ENCODE measurements at places on chromosomes 4 and X.
A peak's percentile ranks its signal among the peaks of the same experiment; 100 is the strongest.

GRCh38 chr4:57418133-57418532, 307.9 kb upstream of the IGFBP7 start:
- no peak for DNase-seq

DNA sequence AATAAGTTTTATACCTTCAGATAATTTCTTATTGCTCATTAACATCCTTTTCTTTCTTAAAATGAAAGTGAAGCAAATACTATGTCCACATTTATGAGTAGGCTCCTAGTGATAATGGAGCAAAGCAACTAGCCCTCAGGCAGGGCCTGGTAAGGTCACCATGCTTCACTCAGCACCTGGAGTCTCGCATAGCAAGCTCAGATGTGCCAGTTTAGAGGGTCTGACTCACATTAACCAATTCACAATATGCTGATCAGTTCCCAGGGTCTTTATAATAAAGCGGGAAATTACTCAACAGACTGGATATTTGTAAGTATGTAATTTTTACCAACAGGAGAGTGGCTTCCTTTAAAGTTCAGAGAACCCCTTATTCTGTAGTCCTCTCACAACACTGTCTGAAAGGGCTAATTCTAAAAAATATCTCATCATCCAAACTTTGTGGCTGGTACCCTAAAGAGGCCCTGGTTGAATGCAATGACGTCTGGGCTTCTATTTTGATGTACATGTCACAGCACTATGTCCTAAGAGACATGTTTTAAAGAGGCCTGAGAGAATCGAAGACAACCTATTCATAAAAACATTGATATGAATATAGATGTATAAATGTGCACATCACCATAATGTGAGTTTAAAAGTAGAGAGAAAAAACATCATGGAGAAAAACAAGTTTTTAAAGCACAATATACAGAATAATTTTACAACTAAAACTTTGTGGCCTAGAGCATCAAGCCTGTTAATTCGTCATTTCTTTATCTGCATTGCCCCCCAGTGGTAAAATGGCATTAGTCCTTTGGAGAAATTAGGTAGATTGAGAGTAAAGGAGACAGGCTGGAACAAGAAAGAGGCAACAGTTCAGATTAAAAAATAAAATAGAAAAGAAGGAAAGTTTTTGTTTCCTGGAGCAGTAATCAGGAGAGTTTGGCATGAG, 44.3 kb downstream of the IL21 start:
- no peak for DNase-seq

GRCh38 chr4:38925492-38926413, 58.1 kb downstream of the FAM114A1 start:
- DNase-seq, result no peak

DNA sequence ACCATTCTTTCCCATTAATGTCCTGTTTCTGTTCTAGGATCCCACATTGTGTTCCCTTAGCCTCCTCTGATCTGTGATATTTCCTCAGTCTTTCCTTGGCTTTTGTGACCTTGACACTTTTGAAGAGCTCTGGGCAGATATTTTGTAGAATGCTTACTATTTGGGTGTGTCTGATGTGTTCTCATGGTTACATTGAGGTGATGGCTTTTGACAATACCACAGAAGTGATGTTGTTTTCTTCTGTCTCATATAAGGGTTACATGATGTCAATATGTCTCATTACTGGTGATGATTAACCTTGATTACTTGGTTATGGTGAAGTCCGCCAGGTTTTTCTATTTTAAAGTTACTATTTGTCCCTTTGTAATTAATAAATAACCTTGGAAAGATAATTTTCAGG, 183.7 kb downstream of the SOWAHB start:
- no peak for DNase-seq

- peak; percentile 91 for DNase-seq
These were observed 2.9 kb downstream of the TRIML2 start for GRCh38 chr4:188106454-188106853.

DNA sequence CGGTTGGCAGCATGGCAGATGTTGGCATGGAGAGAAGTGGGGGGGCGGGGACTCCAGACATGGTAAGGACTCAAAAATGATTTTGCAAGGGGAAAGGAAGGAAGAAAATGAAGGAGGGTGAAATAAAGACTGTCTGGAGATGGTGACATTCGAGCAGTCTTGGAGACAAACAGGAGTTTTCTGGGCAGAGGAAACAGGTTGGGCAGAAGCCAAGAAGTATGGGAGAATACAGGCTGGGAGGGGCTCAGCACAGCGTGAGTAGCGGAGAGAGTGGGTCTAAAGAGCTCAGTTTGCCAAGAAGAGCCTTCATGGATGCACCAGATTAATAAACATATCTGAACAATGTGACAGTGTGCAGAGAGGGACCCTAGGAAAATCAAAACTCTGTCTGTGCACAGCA, 13.3 kb upstream of the CRMP1 start:
- DNase-seq, result no peak

DNA sequence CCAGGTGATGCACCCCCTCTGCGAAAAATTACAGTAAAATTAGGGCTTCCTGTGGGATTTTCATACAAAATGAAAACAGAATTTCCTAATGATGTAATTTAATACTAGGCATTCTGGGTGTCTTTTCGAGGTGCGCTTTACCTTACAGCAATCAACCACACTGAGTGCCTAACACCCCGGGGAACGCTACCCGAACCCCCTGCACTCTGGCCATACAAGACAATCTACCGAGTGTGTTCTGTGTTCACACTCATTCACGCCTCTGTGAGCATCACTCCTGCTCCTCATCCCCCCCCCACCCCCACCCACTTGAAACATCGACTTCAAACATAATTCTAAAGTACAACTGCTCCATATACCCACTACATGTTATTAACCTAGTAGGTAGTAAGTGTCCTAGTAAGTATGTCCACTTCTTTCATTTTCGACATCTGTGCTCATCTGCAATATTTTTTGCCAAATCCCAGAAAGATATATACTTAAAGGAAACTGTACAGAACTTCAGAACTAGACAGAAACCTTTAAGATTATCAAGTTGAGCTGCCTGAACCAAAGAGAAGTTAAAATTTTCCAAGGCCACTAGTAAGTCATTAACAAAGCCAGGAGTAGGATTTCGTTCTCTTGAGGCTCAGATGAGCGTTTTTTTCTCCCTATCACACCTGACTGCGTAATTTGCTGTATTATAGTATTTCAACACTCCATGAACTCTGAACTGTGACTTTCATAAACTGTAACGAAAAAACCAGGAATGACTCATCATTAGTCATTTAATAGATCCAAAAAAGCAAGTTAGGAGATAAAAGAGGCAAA, 80.0 kb downstream of the FAT1 start:
- no peak for DNase-seq

DNA sequence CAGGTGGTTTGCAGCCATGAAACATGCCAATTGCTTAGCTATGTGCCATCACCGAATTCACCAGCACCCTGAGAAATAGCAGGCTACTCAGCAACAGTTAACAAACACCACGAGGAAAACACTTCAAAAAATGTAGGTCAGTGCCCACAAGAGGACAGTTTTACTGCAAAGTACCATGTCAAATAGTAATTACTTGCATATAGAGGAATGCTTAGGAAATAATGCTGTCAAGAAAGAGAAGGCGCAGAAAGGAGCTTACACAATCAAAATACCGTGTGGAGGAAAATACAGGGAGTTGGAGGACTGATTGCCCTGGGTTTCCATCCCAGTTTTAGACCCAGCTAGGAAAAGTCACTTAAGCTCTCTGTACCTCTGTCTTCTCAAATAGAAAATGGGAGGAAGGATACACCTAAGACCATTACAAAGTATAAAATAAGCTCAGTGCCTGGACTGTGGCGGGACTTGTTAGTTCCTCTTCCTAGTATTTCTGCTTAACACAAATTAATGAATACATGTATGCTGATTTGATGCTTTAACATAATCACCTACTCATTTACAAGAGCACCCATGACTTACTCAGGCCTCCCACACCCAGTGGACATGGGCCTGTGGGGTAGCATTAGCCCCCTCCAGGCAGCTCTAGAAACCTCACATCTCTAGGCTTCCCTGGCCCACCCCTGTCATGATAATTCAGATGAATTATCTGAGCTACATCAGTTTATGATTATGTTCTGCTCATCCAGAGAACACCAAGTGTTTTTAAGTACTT, 44.5 kb upstream of the IL21 start:
- DNase-seq, result no peak

- DNase-seq, result no peak
These were observed 51.2 kb downstream of the TMPRSS11E start for GRCh38 chr4:68498413-68499007.

DNA sequence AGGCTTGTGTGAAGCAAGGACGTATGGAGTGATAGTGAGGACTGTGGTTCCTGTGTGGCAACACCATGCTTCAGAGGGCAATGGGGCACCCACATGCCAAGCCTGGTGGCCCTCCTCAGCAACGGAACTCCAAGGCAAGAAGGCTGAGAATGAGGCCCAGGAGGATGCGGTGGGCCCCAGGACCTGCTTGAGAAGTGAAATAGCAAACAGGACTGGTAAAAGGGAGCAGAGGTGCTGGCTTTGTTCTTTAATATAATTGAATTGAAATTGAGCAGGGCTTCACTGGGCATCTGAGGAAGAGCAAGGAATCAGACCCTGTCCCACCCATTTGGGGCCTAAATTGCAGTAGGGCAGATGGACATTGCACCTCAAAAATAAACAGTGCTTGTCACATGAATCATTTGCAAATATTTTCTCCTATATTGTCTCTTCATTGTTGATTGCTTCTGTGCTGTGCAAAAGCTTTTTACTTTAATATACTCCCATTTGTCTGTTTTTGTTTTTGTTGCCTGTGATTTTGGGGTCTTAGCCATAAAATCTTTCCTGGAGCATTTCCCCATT, 2.3 kb downstream of the TMEM187 start:
- DNase-seq, result no peak

DNA sequence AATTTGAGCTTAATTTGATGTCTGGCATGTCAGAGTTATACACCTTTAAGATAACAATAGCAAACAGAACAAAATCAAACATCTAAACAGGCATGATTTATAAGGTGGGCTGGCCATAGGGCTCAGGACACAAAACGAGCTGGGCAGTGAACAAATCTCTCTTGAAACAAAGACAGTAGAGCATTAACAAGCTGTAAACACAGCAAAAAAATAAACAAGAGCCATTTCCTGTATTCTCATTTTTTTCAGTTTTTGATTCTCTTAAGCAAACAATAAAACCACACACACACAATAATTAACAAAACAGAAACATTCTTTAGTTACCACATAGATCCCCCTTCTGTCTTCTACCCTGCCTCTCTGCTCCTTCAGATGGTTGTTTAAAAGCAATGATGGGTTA, 68.3 kb upstream of the TMEM150C start:
- DNase-seq, result no peak

DNA sequence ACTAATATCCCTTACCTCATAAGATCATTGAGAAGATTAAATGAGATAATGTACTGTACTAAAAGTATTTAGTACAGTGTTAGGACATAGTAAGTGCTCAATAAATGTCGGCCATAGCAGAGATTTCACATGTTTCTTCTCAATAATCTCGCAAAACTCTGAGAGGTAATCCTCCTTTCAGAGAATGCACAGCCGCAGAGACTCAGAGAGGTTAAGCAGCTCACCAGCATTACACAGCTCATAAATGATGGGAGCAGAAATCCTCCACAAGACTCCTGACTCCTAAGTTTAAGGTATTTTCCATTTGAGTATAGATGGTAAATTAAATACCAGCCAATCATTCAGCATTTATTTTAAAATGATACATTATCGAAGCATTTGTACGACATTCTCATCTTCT, 34.6 kb downstream of the FAM114A1 start:
- no peak for DNase-seq

GRCh38 chr4:33746979-33747378, 2497.3 kb downstream of the ARAP2 start:
- no peak for DNase-seq

- no peak for DNase-seq
These were observed 11.5 kb upstream of the HMGB2 start for GRCh38 chr4:173345648-173346047.

- DNase-seq, result no peak
These were observed 282.7 kb downstream of the KCTD8 start for GRCh38 chr4:44165938-44166337.

GRCh38 chrX:33336783-33337182, 125.4 kb upstream of the DMD start:
- DNase-seq, result no peak

GRCh38 chrX:12946838-12947544, 27.9 kb upstream of the TMSB4X start:
- no peak for DNase-seq

- no peak for DNase-seq
These were observed 60.4 kb downstream of the FNIP2 start for GRCh38 chr4:158829254-158829653.

DNA sequence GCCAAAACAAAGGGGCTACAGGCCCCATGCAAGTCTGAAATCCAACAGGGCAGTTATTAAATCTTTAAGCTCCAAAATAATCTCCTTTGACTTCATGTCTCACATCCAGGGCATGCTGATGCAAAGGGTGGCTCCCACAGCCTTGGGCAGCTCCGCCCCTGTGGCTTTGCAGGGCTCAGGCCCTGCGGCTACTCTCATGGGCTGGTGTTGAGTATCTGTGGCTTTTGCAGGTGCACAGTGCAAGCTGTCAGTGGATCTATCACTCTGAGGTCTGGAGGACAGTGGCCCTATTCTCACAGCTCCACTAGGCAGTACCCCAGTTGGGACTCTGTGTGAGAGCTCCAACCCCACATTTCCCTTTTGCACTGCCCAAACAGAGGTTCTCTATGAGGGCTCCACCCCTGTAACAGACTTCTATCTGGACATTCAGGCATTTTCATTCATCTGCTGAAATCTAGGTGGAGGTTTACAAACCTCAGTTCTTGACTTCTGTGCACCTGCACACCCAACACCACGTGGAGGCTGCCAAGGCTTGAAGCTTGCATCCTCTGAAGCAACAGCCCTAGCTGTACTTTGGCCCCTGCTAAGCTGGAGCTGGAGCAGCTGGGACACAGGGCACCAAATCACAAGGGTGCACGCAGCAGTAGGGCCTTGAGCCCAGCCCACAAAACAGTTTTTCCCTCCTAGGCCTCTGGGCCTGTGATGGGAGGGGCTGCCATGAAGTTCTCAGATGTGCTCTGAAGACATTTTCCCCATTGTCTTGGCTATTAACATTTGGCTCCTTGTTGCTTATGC, 154.8 kb upstream of the PDE5A start:
- no peak for DNase-seq

DNA sequence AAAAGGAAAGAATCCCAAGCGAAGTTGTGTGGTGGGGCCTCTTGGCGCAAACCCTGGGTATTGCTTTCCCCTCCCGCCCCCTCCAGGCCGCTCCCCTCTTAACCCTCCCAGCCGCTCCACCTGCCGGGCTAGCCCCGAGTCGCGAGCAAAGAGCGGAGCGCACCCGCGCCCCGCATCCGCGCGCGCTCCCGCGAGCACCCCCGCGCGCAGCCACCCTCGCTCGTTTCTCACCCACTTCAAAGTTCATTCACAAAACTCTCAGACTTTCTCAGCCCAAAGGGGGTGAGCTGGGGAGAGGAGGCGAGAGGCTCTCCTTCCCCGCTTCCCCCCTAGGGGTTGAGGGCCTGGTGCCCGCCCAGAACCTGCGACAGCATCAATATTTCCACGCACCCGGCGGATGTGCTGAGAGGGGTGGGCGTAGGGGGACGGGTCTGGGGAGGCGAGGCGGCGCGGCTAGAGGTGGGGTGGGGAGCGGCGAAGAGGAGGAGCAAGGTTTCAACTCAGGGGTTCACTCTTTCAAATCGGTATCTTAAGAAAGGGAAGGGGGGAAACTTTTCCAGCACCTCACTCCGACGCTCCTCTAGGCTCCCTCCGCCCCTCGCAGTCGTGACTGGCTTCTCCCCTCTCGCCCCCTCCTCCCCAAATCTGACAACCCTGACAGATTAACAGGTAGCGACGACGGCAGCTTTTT, 1.8 kb downstream of the MAML3 start:
- DNase-seq, result no peak

GRCh38 chr4:114088481-114088880, 109.0 kb upstream of the ARSJ start:
- no peak for DNase-seq
